ENCODE measurements at places on chromosomes 16 and 17.

DNA sequence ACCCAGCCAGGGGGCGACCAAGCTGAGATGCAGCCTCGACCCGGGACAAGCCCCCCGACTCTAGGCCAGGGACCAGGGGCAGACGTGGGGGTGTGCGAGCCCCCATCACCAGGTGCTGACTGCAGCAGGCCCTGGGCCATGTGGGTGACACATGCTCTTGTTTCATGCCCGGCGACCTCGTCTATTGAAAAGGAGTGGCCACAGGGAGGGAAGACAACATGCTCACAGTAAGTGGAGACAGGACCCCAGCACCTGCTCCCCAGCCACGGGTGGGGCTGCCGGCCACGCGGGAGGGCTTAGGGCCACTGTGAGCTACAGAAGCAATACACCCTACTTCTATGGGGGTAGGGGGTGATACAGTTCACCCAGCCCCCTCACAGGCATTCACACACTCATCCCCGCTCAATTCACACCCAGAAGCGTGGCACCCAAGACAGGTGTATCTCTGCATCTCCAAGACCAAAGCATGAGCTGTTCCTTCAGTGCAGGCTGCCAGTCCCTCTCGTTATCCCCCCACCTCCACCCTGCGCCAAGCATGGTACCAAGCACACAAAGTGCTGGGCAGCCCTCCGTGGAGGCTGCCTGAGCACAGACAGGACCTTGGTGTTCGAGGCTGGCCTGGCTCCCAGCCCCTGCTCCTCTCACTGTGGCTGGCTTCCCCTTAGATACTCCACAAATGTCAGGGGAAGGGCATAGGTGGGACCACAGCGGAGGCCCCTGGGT lies 13.6 kb downstream of the VASN start:
- no peak for DNase-seq

- DNase-seq: no peak
Observed at GRCh38 chr16:73166441-73166851, 118.5 kb upstream of the ZFHX3 start.

- no peak for DNase-seq
Observed at GRCh38 chr16:759110-759910, 1.2 kb upstream of the MSLN start.

DNA sequence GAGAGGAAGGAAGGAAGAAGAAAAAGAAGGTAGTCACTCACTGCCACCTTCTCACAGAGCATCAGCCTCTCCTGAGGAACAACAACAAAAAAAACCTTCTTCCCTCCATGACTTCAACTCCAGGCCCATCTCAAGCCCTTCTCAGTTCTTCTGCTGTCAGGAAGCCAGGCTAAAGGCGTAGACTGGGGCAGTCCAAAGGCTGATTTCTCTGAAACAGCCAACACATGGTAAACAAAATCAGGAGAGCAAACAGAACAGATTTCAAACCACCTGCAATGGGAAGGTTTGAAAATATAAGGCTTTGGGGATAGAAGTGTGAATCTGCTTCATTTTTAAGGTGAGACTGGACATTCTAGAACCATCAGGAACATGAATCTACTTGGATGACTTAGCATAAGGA lies 157.3 kb upstream of the DNAH9 start:
- no peak for DNase-seq

- DNase-seq: no peak
Observed at GRCh38 chr16:84258266-84258665, 18.5 kb upstream of the KCNG4 start.

DNA sequence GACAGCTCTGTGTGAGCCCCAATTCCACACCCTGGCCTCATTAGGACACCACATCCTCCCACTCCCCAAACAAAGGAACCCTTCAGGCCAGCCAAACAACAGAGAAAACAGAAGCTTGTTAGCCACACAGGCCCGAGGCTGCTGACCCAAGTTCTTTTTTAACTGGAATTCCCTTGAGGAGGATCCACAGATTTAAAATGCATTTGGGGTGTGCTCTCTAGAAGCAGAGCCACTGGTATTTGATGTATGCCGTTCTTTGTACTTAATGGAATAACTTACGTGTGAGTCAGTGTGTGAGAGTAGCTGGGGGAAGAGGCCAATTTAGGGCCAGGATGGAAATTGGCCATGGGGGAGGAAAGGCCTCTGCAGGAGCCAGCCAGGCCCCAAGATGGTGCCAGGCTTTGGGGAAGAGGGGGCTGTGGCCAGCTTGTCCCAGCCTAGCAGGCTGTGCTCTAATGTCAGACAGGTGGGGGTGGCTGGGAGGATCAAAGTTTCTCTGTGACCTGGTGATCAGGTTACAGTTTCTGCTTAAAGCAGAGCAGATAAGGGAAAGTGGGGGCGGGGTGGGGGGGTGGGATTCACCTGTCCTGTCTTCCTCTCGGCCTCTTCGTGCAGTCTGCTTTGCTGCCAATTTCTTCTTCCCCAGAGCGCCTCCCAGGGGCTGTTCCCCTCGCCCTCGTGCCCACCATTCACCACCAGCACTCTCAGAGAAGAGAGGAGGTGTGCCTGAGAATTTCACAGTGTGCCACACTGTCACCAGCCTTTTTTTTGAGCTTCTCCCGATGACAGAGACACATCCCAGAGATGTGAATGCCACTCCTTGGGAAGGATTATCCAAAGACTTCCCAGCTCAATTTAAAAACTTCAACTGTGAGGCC lies 50.8 kb downstream of the TOM1L2 start:
- no peak for DNase-seq

- DNase-seq: no peak
Observed at GRCh38 chr17:57211543-57211942, 44.8 kb upstream of the MSI2 start.

- no peak for DNase-seq
Observed at GRCh38 chr16:7405166-7405565, 72.5 kb downstream of the RBFOX1 start.

DNA sequence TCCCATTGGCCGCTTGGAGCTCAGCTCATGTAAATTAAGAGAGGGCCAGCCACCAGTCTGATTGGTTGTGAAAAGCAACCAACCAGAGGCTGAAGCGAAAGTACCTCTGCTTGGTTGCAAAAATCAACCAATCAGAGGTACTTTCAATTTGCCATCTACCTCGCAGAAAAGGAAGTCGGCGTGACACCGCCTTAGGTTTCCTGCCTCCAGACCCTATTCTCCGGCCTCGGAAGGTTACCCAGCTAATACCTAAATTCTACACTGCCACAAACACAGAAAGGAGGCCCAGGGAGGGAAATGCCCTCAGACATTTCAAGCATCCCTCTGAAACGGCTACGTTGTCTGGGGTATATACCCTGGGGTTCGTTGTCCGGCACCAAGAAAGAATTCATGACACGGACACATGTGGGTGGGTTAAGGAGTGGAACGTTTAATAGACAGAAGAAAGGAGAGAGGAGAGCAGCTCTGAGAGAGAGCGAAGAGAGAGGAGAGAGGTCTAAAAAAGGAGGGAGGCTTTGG lies 481.3 kb downstream of the TMEM114 start:
- DNase-seq: no peak

- DNase-seq: no peak
Observed at GRCh38 chr16:88939972-88940861, 36.8 kb downstream of the CBFA2T3 start.

- DNase-seq: no peak
Observed at GRCh38 chr16:46850619-46851555, 19.9 kb upstream of the C16orf87 start.

DNA sequence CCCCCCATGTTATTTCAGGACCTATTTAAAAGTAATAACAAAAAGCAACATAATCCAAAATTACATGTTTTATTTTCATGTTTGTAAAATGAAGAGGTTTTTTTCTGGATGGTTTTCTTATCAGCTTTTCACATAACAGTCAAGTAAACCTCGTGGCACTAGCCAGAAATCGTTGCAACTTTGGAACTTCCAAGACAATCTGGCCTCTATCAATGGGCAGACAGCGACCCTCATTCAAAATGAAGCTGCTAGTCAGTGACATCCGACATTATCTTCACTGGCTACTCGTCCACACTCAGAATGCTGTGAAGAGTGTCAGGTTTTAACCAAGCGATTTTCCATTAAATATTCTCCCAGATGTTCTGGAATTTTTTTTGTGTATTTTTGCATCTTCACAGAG lies 22.7 kb downstream of the ZNF652 start:
- no peak for DNase-seq

GRCh38 chr16:5916711-5917191 lies 819.2 kb upstream of the EEF2KMT start:
- DNase-seq: no peak

GRCh38 chr16:49505556-49505955 lies 132.0 kb downstream of the C16orf78 start:
- DNase-seq: no peak

DNA sequence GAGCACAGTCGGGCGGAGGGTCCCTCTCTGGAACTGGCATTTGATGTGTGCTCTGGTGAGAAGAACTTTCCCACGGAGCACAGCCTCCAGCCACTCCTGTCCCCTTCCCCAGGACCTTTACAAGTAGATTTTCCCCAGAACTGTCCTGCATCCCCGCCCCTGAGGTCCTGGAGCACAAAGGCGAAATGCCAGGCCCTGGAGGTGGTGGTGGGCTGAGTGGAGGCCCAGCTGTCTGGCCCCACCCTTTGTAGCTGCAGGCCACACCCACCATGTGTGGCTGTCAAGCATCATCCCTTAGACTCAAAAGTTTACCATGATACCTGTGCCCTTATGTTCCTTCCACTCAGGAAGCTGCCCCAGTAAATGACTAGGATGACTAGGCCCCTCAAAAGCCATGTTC lies 37.7 kb downstream of the PLD6 start:
- no peak for DNase-seq

DNA sequence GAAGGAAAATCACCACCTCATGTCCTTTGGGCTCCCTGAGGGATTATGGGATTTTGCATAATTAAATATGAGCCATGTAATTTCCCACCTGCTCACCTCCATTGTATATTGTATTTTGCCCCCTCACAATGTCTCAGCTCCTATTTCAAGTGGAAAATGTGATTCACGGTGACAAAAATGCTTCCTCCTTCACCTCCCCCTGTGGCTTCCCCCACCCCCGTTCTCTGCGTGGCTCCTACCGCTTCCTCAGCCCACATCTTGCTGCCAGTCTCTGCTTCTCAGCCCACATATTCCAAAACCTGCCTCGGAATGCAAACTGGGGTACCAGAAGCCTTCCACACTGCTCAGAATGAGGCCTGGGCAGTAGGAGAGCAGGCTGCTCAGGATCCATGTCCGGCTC lies 394.5 kb upstream of the C16orf82 start:
- DNase-seq: no peak

DNA sequence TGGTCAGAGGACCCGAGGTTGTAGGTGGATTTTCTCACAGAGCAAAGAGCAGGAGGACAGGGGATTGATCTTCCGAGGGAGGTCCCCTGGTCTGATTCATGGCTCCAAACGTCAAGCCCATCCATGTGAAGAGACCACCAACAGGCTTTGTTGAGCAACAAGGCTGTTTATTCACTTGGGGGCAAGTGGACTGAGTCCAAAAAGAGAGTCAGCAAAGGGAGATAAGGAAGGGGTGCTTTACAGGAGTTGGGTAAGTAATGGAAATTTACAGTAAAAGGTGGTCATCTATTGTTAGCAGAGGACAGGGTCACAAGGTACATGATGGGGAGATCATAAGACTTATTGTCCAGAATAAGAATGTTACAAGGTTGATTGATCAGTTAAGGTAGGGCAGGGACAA lies 2285.8 kb downstream of the TP53TG3F start:
- no peak for DNase-seq

GRCh38 chr17:43389046-43389947 lies 9.5 kb upstream of the ARL4D start:
- DNase-seq: peak; percentile 45

- DNase-seq: no peak
Observed at GRCh38 chr17:46979147-46979863, at the start of gene RPRML. Gene RPRML, minus strand, starts transcription at chr17:46979253. Its CDS starts 246 bp downstream, at chr17:46979007.

DNA sequence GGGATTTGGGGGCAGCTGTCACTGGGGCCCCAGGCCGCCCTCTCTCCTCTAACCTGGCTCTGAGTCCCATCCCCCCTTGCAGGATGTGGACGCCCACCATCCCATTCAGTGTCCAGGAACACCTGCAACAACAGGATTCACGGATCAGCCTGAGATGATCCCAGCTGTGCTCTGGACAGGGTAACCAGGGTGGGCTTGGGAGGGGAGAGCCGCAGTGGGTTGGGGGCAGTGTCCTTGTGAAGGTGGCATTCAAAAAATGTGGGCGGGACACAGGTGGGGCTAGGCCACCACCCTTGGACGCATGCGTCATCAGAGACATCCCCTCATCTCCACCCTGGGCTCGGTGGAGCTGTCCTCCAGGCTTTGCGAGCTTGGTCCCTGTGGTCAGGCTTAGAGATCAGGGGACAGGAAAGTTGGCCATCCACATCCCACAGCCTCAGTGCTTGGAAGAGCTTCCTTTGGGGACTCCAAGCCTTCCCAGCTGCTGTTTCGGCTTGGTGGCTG lies 19.1 kb downstream of the DEXI start:
- no peak for DNase-seq

GRCh38 chr17:13256545-13256944 lies 238.7 kb upstream of the ELAC2 start:
- no peak for DNase-seq

DNA sequence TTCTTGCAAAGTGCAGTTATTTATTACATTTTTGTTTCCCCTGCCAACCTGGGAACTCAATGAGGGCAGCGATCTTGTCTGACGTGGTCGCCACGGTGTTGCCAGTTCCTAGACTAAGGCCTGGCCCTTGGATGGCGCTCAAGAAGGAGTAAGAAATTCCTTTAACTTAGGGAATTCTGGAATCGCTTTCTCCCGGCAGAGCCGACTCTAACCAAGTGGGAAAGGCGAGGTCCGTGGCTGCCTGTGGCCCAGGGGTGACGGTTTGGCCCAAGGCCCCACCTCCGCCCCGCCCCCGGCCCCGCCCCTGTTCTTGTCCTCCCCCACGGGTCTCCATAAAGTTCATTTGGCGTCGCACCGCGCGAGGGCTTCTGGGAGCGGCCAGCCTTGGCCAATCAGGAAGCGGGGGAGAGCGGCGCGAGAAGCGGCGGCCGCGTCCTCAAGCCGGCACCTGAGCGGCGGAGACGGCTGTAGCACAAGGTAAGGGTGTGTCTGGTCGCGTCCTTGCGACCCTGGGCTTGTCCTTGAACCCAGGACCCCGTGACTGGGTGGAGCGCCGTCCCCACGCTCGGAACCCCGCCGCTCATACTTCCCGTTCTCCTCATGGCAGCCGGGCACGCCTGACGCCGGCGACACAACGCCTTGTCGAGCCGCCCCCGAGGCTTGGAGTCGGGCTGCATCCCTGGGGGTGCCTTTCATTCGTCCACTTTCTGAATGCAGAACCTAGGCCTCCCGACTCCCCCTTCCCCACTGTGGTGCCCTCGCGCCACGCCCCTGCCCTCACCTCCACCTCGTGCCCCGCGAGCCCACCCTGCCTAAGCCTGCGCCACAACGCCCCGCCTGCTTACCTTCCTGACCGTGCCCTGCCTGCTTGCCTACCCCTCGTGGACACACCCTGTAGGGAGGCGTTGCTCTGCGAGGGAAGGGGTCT lies at the start of gene NUP93:
Gene NUP93, plus strand, starts transcription at position 395 of the 928 bp plus-strand sequence. CDS start 18,119 bp downstream, outside the sequence.
- DNase-seq: peak; percentile 66

Measured in NCI-H1417 treated with DMSO at 0.1 percent for 48 hours (cell line).